Neural crest cell (in vitro differentiated cells): ENCODE measurements at places on chromosomes 6 and 20. TPM values are rescaled to one million over a fixed set of nuclear protein-coding genes. Genes with fewer than 3 reads are reported as not detected.

- no peak for DNase-seq
- H3K4me3 ChIP-seq: no peak overlapping the region
These were observed 27.6 kb downstream of the TINAG start for GRCh38 chr6:54335871-54336270.

DNA sequence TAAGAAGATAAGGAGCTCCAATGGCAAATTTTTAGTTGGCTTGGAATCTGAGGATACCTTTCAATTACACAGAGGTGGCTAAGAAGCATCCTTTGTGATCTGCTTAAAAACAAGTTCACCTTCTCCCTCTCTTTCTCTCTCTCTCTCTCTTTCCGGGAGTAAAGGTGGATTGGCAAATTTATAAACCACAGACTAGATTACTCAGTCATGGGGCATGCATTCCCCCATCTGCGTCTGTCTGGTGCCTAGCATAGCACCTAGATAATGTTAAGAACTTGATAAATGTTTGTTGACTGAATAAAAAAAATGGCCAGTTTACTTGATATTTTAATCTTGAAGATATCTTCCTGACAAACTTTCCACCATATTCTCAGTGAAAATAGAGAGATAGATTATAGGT lies 312.3 kb downstream of the CDC5L start:
- H3K27ac ChIP-seq: no peak overlapping the region
- peaks cover 16% of the 10 kb centered on the region for H3K4me1 ChIP-seq
- H3K36me3 ChIP-seq: no peaks in the 10 kb centered on the region
- DNase-seq: no peak
- H3K27me3 ChIP-seq: no peaks in the 10 kb centered on the region

Gene BNIP5
- total RNA-seq: not detected in 2 replicates

DNA sequence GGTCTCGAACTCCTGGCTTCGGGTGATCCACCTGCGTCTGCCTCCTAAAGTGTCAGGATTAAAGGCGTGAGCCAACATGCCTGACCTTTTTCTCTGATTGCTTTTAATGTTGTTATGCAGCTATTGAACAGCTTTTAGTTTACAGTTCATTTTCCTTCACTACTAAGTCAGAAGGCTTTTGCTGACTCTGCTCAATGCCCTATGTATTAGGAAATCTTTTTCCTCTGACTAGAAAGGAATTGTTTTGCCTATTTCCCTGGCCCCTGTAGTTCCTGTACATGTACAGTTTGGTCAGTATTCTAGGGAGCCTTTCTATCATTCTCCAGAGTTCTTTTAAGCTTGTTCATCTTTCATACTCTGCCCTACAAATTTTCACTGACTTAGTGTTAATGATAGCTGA lies 280.2 kb downstream of the CDKAL1 start:
- H3K4me1 ChIP-seq: peaks cover 32% of the 10 kb centered on the region
- DNase-seq: no peak
- no peaks in the 10 kb centered on the region for H3K27me3 ChIP-seq
- peaks cover 8% of the 10 kb centered on the region for H3K36me3 ChIP-seq

Gene GFRA4
- total RNA-seq: not detected in 2 replicates

- peaks cover 16% of the 10 kb centered on the region for H3K36me3 ChIP-seq
- DNase-seq: no peak
- peaks cover 9% of the 10 kb centered on the region for H3K4me1 ChIP-seq
- no peak overlapping the region for H3K27ac ChIP-seq
- H3K4me3 ChIP-seq: no peak overlapping the region
These were observed 87.1 kb downstream of the OGFRL1 start for GRCh38 chr6:71375676-71376075.

Gene C6orf15
- not detected in 2 replicates for total RNA-seq

GRCh38 chr6:18349386-18349785 lies 37.8 kb upstream of the RNF144B start:
- H3K27me3 ChIP-seq: no peaks in the 10 kb centered on the region
- no peaks in the 10 kb centered on the region for H3K36me3 ChIP-seq
- DNase-seq: no peak
- H3K27ac ChIP-seq: no peak overlapping the region
- peaks cover 6% of the 10 kb centered on the region for H3K4me1 ChIP-seq

GRCh38 chr6:134247231-134247833 lies 70.6 kb downstream of the SGK1 start:
- H3K36me3 ChIP-seq: no peaks in the 10 kb centered on the region
- DNase-seq: no peak
- H3K27me3 ChIP-seq: no peaks in the 10 kb centered on the region
- no peak overlapping the region for H3K4me3 ChIP-seq
- no peak overlapping the region for H3K27ac ChIP-seq

DNA sequence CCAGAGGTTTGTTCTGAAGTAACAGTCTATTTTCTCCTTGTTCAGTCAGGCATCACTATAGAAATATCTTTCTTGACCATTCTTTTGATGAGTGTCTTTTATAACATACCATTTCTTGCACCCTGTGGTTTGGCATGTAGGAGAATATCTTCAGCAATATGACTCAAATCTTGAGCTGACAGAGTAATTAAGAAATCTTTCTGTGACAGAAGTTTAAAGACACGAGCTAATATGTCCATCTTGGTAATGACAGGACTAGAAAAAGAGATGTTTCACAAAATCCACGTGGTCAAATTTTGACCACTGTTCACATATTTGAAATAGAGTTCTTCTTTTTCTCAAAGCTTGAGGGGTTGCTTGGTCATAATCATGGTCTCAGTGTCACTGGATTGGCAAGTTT lies 149.9 kb downstream of the MYB start:
- H3K36me3 ChIP-seq: peaks cover 4% of the 10 kb centered on the region
- no peak overlapping the region for H3K27ac ChIP-seq
- no peaks in the 10 kb centered on the region for H3K4me1 ChIP-seq
- no peak for DNase-seq

DNA sequence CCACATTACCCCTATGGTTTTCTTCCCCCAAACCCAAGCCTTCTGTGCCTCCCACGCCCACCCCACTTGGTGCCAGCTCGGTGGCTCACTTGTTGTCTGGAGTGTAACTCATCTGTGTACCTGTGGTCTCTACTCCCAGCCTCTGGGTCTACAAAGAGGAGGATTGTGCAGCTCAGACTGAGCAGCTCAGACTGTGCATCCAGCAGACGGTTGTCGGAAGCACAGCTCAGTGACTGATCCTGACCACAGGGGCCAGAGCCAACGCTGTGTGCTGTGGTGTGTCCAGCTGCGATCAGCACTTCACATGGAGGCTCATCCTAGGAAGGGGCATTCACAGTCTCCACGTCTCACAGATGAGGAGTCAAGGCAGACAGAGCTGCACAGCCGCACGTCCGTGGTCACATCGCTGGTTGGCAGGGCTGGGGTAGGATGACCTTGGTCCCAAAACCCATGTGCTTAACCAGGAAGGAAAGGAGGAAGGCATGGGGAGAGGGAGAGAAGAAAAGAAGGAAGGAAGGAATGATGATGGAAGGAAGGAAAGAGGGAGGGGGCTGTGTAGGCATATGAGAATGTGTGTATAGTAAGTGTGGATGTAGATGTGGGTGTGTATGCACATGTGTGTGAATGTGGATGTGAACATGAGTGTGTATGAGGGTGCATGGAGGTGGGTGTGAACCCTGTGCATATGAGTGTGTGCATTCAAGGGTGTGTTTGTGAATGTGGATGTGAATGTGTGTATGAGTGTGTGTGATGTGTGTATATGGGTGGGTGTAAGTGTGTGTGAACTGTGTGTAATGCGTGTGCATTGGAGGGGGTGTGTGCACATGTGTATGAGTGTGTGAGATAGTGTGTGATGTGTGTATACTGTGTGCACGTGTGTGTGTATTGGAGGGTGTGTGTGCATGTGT lies 28.2 kb upstream of the STX16 start:
- H3K36me3 ChIP-seq: no peaks in the 10 kb centered on the region
- no peak for DNase-seq
- H3K27me3 ChIP-seq: no peaks in the 10 kb centered on the region
- no peak overlapping the region for H3K27ac ChIP-seq

DNA sequence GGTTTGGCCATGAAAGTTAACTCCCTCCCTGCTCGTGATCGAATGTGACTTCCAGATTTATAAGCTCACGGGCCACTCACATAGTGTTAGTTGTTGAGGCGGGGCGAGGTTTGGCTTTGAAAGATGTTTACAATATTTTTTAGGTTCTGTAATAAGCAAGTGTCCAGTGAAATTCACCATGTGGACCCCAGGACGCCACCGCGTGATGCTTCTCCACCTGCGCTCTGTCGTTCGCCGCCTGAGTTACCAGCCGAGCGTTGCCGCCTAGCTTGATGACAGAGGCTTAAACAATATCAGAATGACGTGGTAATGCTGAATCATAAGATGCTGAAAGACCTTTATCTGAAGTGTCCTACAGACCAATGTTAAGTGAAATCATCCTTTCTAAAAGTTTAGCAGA lies 241.0 kb downstream of the MYLK4 start:
- H3K27ac ChIP-seq: no peak overlapping the region
- H3K27me3 ChIP-seq: peaks cover 7% of the 10 kb centered on the region
- no peaks in the 10 kb centered on the region for H3K36me3 ChIP-seq

Gene DHX35
- 20.7 and 22.8 TPM in 2 replicates for total RNA-seq

Gene HSPA1L
- 1.5 and 1.8 TPM in 2 replicates for total RNA-seq

DNA sequence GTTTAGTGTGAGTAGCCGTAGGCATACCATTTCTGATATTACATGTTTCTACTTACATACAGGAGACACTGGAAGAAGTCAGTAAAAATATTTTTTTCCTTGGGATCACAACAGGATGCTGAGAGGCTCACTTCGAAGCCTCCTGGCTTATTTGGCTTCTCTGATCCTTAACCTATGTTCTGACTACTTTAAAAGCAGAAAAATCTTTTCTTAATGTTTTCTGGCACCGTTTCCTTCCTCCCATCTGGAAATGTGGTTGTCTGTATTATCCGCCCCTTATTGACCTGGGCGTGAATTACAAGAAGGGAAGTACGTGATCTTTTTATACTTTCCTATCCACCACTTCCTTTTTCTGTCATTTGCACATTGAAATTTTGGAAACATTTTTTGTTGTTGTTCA lies 379.6 kb downstream of the COL12A1 start:
- peaks cover 4% of the 10 kb centered on the region for H3K36me3 ChIP-seq
- no peak overlapping the region for H3K27ac ChIP-seq
- no peaks in the 10 kb centered on the region for H3K4me1 ChIP-seq
- H3K4me3 ChIP-seq: no peak overlapping the region

GRCh38 chr20:62692176-62692575 lies 16.5 kb upstream of the NTSR1 start:
- H3K27me3 ChIP-seq: no peaks in the 10 kb centered on the region
- no peak for DNase-seq
- H3K4me1 ChIP-seq: peaks cover 27% of the 10 kb centered on the region
- no peak overlapping the region for H3K4me3 ChIP-seq
- no peak overlapping the region for H3K27ac ChIP-seq

DNA sequence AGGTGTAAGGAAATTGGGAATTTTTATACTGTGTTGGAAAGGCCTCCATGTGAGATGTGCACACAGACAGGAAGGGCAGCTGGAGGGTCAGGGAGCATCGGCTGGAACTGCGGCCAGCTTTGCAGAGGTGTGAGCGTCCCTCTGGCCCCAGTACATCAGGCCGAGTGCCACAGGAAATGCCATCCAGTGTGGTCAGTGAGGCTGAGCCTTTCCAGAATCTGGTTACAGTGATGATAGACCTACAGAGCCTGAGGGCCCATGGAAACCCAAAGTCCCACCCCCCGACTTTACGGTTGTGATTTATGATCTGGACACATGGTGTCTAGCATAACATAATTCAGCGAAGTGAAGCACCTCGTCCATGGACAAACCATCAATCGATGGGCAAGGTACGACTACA lies 137.3 kb upstream of the PDE10A start:
- no peak overlapping the region for H3K4me3 ChIP-seq
- H3K36me3 ChIP-seq: peaks cover 2% of the 10 kb centered on the region
- peaks cover 6% of the 10 kb centered on the region for H3K4me1 ChIP-seq
- peaks cover 35% of the 10 kb centered on the region for H3K27me3 ChIP-seq

DNA sequence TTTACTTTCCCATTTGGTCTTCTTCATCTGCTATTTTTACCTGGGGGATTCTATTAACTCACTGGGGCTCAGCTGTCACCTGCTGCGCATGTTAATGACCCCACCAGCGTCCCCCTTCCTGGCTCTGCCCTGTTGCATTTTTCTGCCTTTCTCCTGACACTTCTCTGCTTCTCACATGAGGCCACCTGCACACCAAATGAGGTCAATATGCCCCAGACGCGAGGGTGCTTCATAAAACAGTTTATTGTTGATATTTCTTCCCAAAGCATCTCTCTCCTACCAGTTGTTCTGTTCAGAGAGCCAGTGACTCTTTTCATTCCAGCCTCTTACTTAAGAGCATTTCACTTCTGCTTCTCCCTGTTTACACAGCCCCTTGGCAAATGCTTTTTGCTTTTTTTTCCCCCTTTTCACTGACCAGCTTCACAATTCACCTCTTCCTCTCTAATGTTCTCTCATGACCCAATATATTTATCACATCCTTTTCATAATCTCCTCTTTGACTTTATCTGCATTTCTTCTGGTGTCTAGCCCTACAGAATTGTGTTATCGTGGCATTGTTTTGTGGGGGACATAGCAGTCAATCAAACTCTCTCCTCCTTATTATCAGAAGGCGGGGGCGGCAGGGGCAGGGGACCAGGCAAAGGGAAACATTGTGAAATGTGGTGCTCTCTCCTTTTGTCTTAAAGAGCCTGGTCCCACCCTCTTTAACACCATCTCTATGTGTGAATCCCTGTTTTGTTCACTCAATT lies 545.8 kb upstream of the CITED2 start:
- DNase-seq: no peak
- H3K4me3 ChIP-seq: peak overlapping the region; percentile 14
- peak overlapping the region; percentile 77 for H3K27ac ChIP-seq
- H3K4me1 ChIP-seq: peaks cover 51% of the 10 kb centered on the region
- no peaks in the 10 kb centered on the region for H3K36me3 ChIP-seq
- no peaks in the 10 kb centered on the region for H3K27me3 ChIP-seq
